ENCODE measurements at places on chromosomes 3 and 15. TPM values are rescaled to one million over a fixed set of nuclear protein-coding genes. Genes with fewer than 3 reads are reported as not detected.

Gene ITIH1
- 0.47 TPM for polyA plus RNA-seq

DNA sequence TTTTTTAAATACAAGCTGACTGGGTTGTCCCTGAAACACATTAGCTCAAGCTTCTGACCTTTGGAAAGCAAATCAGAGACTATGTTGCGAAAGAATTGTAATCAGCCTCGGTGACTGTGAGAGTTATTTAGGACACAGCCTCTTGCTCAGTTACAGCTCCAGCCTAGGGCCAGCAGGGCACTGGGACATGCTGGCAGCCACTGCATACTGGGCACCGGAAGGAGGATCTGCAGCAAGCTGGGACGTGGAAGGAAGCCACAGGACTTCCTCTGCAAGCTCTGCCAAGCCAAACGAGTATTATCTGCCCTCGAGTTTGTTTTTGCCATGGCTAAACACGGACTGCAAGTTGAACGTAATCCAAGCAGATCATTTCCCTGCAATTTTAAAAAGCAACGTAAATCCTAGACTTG is 24.4 kb upstream of the COPG1 start:
- peak; percentile 36 for DNase-seq

- DNase-seq, result peak; percentile 27
Observed at GRCh38 chr15:91408476-91409076, 308.5 kb downstream of the SV2B start.

Gene PLA2G4E
- 1.6 TPM for polyA plus RNA-seq

DNA sequence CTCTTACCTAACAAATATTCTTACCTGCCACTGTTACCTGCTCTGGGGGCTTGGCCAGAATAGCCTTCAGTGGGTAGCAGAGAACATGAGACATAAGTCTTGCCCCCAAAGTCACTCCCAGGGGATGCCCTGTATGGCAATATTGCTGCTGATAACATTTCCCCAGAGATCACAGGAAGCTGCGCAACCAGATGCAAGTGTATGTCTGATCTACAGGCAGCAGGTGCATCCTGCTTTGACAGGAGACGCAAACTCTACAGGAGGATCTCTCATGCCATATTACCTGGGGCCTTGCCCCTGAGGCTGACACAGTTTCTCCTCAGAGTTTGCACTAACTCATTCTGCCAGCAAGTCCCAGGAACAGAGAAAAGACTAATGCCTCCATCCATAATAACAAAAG is 174.4 kb upstream of the LPP start:
- DNase-seq, result no peak

DNA sequence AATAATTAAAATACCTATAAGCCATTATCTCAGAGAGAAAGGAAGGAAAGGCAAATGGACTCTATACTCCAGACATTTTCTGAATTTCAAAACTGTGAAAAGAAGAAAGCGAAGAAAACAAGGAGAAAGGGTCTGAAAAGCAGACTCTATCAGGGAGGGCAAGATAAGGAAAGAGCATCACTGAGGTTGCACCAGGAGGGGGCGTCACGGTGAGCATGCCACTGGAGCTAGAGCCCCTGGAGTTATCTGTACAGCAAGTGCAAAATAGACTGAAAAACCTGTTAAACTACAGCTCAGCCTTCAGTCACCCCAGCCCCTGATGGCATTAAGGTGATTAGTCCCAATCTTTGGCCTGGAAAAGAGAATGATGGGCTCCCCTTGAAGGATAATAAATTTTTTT is 514.3 kb downstream of the GABRG3 start:
- no peak for DNase-seq

Gene LZTFL1
- 24.5 TPM for polyA plus RNA-seq

DNA sequence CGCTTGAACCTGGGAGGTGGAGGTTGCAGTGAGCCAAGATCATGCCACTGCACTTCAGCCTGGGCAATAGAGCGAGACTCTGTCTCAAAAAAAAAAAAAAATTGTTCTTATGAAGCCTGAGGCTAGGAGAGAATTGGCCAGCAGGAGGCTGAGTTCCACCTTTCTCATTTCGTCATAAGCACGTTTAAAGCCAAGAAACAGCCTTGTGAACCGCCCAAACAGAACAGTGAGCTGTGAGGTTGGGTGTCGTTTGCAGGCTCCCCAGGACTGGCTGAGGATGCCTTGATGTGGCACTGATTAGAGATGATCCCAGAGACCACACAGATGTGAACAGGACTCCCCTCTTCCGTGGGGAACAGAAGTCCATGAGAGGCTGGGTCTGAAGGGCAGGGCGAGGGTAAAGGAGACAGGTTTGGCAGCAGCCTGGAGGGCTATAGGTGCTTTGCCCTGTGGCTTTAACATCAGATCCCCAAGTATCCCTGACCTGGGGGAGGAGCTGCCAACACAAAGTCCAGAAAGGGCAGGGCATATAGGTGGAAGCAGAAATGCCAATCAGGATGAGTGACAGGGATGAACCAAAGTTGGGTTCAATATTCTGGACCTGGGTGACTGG is 52.9 kb downstream of the CLEC3B start:
- DNase-seq, result no peak

DNA sequence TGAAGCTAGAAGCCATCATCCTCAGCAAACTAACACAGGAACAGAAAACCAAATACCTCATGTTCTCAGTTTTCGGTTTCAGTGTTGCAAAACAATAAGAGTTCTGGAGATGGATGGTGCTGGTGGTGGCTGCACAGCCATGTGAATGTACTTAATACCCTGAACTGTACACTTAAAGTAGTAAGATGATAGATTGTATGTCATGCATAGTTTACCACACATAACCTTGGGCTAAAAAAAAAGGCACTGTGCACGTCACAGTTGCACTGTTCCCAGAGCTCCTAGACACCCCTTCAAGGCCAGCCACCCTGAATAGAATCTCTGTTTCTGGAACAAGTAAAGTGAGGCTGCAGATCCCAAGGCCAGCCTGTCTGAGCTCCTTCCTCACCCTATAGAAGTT is 243.3 kb upstream of the IGF1R start:
- no peak for DNase-seq

GRCh38 chr3:52123106-52123725 is 31.0 kb downstream of the POC1A start:
- DNase-seq, result peak; percentile 82

GRCh38 chr3:174016186-174016585 is 618.6 kb downstream of the NLGN1 start:
- DNase-seq, result no peak

GRCh38 chr3:34174740-34175139 is 376.3 kb downstream of the PDCD6IP start:
- no peak for DNase-seq

DNA sequence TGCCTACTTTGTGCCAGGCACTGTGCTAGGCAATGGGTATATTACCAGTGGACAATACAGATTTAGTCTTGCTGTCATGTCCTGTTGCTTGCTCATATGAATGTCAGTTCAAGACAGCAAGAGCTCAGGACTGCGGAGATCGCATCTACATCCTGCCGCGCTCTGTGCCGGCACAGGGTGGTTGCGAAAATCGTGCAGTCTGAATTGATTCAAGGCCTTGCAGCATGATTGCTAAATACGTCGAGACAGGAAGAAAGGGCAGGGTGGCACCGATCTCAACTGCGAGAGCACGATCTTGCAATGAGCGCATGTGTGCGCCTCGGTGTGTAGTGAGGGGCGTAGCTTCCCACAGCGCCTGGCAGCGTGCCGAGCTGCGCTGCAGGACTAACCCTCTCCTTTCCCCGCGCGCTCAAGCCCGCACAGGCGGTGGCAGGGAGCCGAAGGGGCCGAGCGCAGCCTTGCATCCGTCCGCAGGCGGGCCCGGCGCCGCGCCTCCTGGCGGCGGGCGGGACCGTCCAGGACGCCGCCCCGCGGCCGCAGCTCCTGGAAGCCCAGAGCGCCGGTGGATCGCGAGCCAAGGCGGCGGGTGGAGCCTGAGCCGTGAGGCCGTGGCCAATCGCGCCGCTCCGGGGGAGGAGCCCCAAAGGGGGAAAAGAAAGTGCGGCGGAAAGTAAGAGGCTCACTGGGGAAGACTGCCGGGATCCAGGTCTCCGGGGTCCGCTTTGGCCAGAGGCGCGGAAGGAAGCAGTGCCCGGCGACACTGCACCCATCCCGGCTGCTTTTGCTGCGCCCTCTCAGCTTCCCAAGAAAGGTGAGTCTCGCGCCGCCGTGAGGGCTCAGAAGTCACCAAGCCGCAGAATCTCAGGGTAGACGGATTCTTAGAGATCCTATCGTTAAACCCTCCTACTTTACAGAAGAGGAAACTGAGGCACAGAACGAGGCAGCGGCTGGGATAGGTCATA is at the start of gene IL1RAP:
IL1RAP (plus strand) TSS at position 677 of the 962 bp plus-strand sequence. CDS start 50,205 bp downstream, outside the sequence.
- DNase-seq, result peak; percentile 92

Gene PSMD2
- 156 TPM for polyA plus RNA-seq

Gene FOXL2NB
- polyA plus RNA-seq, result not detected

GRCh38 chr3:108099679-108100428 is 9.0 kb upstream of the CD47 start:
- no peak for DNase-seq

GRCh38 chr15:94259863-94260262 is 28.5 kb downstream of the MCTP2 start:
- DNase-seq, result no peak

DNA sequence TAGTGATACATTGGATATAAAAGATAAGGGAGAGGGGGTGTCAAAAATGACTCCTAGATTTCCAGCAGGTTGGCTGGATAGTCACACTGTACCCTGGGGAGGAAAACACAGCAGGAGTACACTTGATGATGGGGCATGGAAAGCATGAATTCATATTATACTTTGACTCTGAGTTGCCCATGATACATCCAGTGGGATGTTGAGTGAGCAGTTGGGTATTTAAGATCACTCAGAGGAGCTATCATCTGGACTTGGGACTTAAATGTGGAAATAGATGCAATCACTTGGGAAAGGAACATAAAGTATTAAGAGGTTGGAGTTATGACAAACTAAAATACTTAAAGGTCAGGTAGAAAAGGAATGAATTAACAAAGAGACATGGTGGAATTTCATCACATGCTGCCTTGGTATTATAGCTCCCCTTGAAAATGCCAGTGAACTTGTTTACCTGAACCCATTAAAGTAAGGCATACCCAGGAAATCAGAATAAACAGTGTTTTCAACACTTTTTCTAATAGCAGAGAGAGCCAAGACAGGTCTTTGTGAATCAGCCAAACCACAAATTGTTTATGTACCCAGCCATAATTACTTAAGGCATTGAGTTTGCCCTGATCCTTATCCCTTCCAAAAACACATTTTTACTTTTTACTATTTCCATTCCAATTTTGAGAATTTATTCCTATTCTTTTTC is 49.9 kb upstream of the ABI3BP start:
- no peak for DNase-seq

Gene RARB
- polyA plus RNA-seq, result 13.7 TPM

DNA sequence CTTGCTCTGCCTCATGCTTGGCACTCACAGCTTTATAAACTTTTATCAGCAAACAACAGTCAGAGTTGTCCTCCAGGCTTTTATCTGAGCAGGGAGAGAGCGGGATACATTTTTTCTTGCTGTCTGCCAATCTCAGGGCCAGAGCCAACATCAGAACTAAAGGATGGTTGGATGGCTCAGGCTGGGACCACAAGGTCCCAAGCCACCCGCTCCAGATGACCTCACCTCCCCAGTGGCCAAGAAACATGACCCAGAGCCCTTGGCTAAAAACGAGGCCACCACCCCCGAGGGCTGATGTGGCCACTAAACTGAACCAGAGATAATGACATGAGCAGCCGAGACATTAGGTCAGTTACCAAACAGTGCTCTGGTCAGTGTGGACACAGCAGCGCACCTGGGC is 18.8 kb upstream of the SPATA12 start:
- no peak for DNase-seq

Gene EIF2A
- polyA plus RNA-seq, result 243 TPM

- DNase-seq, result no peak
Observed at GRCh38 chr3:31714495-31715280, 182.0 kb downstream of the STT3B start.

- no peak for DNase-seq
Observed at GRCh38 chr3:175410251-175410650, 551.1 kb downstream of the NAALADL2 start.

DNA sequence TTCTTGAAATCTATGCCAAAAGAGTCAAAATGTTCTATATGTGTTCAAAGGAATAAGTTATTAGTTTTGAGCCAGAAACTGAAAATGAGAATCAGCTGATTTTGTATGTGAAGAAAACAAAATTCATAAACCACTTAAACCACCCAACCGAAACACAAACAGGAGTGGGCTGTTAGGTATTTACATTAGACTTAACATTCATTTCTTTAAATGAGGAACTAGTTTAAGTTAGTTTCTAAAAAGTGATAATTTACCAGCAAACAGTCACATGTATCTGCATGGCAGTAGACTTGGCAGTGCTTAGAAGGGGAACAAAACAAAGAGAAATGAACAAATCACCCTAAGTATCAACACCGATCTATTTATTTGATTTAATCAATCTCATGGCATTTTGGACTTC is 128.0 kb downstream of the GMNC start:
- no peak for DNase-seq

- no peak for DNase-seq
Observed at GRCh38 chr3:53724566-53724965, 121.7 kb downstream of the CHDH start.

Gene TRPM1
- not detected for polyA plus RNA-seq

Gene RETNLB
- not detected for polyA plus RNA-seq

DNA sequence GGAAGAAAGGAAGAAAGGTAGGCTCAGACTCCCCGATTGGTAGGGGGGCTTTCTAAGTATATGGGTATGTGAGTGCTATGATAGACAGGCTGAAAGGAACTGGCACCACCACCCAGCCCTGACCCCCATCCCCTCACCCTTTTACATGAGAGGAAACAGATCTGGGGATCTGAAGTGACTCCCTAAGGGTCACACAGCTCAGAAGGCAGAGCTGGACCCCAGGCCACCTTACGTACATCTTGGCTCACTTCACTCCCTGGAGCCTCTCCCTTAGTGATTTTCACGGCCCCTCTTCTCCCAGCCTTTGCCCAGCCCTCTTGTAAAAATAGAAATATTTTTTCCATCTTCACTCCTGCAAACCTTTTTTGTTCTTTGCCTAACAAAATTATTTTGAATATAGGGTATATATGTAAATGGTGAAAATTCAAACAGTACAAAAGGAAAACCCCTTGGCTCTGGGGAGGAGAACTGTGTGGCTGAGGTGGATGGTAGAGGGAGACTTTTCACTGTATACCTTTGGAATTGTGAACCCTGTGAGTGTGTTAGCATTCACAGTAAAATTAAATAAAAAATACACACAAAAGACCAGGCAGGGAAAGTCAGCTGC is 34.8 kb upstream of the POLG start:
- DNase-seq, result no peak

Gene ZNF609
- polyA plus RNA-seq, result 23.3 TPM

DNA sequence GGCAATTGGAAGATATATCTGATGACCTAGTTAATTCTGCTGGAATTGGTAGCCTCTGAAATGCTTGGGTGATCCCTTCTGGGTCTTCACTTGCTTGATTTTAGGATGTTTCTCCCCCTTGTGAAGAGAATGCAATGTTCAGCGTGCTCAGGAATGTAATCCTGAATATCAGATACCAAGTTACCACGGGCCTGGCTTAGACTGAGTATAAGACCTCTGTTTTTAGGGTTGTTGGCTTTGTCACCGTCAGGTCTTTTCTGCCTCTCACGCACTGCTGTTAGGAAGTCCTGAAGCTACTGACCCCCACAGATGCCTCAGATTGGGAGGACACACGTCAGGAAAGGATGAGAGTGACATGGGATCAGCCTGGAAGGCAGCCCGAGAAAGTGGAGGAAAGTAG is 198.5 kb downstream of the CDIN1 start:
- DNase-seq, result no peak
